T-helper 2 cell treated with Interferon-gamma antibody and Interleukin-4, amounts not matched to agents 5 μg/mL and 100 μg/mL, for 36 hours (primary cell): ENCODE measurements at places on chromosomes 4 and X.

GRCh38 chr4:5821665-5822358, 71.1 kb downstream of the CRMP1 start:
- DNase-seq: no peak

GRCh38 chr4:162347842-162348213, 184.0 kb upstream of the FSTL5 start:
- DNase-seq: no peak

GRCh38 chr4:138062929-138063328, 179.2 kb downstream of the SLC7A11 start:
- no peak for DNase-seq

DNA sequence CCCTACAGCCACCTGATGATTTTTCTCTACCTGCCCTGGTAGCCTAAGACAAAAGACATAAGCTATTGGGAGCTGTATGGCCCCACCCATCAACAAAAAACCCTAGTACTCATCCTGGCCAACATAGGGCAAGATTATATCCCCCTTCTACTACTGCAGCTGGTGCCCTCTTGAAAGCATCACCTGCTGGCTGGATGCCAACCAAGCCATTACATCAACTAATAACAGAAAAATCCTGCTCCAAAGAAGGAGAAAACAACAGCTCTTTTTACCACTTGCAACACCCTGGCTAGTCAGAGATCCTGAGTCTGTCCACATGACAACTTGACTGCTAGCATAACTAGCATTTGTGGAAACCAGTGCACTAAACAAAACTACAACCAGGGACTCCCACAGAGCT, 43.6 kb upstream of the UPRT start:
- no peak for DNase-seq

DNA sequence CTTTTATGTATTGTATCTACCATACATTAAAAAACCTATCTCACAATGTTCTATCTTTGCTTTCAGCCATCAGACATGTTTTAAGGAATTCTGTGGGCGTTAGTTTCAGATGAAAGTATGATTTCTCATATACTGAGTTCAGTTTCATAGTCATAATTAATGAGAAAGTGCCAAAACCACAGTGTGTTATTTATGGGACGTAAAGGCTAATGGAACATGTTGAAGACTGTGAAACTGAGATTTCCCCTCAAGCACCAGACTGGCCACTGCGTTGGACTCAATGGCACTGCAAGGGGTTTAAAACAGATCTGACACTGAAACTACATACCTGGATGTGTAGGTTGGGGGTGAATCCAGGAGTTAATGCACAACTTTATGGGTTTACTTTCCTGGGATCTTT, 32.0 kb downstream of the F8 start:
- DNase-seq: no peak

DNA sequence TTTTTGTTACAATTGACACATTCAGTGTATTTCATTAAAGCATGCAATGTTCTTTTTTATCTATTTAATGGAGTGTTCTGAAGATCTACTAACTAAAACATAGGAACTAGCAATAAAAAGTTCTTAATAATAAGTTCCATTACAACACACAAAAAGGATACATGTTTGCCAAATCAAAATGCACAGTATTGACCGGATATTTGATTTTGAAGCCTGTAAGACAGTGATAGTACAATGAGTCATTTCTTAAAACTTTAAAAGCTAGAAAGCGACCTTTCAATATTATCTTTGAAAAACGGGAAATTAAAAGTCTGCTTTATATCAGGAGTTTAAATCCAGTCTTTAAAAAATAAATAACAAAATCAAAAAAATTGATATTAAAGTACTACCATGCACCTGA, 2.4 kb upstream of the PRDM5 start:
- no peak for DNase-seq

DNA sequence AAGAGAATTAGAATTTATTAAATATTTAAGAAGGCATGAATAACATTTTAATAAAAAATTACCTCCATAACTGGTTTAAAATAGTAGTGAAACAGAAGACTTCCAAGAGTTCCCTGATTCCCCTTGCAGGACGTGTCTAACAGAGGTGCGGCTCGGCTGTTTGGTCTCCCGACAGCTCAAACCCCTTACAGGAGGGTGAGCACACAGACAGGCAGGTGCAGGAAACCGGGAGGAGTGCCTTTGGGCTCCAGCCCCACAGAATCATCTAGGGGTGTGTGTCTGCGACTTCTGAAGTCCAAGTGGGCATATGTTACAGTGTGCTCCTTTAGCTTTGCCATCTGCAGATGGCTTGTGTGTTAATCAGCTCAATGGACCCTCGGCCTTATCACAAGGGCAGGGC, 88.1 kb upstream of the CCSER1 start:
- DNase-seq: no peak

- DNase-seq: no peak
Observed at GRCh38 chr4:73663576-73663975, 43.3 kb upstream of the RASSF6 start.

GRCh38 chrX:149462849-149463248, 42.3 kb downstream of the IDS start:
- no peak for DNase-seq

DNA sequence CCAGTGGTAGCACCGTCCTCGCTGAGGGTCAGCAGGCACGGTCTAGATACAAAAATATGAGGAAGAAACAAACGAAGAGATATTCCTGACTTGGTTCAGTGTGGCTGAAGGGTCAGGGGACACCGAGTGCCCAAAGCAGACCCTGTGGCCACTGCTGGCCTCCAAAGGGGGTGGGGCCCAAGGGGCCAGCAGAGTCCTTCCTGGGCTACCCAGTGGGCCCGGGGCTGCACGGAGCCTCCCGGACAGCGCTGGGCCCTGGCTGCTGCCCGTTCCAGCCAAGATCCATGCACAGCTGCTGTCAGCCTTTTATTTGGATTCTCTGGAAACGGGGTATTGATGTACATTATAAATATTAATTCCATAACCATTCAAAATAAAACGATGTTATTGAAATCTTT, 20.4 kb downstream of the NELFA start:
- no peak for DNase-seq

- no peak for DNase-seq
Observed at GRCh38 chr4:88090898-88091297, 67.5 kb downstream of the ABCG2 start.

- DNase-seq: no peak
Observed at GRCh38 chr4:24411806-24412205, 172.5 kb downstream of the DHX15 start.

DNA sequence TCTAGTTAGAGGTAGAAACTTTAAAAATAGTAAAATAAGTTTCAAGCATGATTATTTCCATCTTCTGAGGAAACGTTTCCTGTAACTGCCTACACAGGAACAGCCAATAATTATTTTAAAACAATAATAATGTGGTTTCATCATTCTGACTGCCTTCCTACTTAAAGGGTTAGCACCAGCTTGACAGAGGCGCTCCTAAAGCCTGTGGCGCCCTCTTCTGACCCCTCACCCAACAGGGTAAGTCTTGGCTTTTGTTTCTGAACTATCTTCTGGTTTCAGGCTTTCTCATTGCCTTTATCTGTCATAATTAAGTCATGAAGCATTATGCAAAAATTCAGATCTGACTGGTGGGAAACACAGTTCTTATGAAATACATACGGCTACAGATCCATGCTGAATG, 96.7 kb downstream of the ITM2A start:
- DNase-seq: peak; percentile 62

DNA sequence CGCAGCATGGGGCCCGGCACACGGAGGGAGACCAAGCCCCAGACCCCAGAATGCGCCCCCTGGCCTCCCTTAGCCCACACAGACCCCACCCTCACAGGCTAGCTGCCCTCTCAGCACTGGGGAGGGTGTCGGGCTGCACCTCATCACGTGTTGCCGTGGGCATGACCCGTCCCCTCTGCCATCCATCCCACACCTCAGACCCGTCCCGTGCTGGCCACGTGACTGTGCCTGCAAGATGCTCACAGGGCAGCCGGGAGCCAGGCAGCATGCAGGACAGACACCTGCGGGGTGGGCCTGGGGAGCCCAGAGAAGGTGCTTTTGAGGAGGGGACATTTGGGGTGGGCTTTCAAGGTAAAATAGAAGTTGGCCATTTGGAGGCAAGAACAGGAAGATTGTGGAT, 4.8 kb downstream of the MSANTD1 start:
- no peak for DNase-seq

- DNase-seq: no peak
Observed at GRCh38 chr4:138650929-138651448, 364.6 kb upstream of the NOCT start.

- DNase-seq: peak; percentile 29
Observed at GRCh38 chr4:7192252-7193029, at the start of gene SORCS2. Gene SORCS2 (plus strand): TSS chr4:7192538.

DNA sequence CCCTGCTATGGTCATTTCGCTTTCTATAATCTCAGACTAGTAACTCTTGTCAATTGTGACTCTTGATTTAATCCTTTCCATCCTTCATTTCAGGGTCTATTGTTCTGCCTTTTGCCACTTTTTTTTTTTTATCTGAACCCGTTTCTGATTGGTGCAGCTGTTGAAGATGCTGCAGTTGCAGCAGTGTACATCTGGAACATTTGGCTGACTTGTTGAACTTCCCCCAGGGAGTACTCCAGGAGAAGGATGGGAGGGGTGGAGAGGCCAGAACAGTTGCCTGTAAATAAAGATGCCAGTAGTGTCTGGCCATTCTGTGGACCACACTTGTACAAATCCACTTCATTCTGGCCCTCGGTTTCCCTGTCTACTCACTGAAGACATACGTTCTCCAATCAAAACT, 1.0 kb upstream of the EDA start:
- DNase-seq: no peak

GRCh38 chr4:119629142-119629471, 503 bp upstream of the PDE5A start:
- no peak for DNase-seq

- DNase-seq: no peak
Observed at GRCh38 chrX:46327566-46328115, 217.6 kb downstream of the ZNF674 start.

DNA sequence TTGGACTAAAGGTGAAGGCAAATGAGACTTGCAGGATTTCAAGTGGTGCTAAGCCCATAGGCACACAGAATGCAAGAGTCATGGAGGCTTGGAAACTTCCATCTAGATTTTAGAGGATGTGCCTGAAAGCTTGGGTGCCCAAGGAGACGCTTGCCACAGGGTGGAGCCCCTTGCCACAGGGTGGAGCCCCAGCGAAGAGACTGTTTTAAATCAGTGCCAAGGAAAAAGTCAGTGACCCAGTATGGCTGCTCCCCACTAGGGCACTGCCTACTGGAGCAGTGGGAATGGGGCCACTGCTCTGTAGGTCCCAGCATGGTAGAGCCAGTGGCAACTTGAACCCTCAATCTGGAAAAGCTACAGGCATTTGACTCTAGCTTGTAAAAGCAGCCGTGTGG, 794.2 kb upstream of the LCORL start:
- DNase-seq: no peak

DNA sequence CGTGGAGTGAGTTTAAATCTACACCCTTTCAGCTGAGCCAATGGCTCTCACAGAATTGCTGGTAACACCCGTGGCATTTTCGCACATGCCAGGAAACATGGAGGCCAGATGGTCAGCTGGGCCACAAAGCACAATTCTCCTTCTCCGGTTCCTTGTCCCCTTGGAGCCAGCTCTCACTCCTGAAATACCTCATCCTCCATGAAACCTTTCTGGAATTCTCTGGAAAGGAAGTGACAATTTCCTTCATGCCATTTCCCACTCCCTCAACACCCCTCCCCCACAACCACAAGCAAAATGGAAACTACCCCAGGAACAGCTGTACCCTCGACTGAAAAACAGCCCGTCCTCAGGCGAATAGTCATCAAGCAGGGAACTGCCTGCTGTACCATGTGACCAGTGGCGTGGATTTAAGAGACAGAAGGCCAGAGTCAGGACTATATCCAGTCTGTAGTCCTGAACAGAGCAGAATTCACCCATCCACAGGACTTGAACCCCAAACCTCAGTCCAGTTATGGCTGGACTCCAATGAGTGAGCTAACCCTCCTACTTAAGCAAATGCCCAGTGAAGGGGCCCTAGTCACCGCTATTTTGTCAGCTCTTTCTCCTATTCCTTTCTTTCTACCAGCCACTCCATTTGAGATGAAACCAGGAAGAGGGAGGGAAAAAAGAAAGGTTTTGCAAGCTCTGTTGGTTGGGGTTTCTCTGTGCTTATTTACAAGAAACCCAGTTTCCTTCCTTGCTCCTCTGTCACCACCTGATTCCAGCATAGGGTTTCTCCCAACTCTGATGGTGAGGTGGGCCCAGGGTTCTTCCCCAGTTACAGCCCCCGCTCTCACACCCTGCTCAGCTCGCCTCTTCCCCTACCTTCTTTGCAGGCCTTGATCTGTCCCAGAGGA, 24.5 kb downstream of the ELF4 start:
- DNase-seq: no peak

DNA sequence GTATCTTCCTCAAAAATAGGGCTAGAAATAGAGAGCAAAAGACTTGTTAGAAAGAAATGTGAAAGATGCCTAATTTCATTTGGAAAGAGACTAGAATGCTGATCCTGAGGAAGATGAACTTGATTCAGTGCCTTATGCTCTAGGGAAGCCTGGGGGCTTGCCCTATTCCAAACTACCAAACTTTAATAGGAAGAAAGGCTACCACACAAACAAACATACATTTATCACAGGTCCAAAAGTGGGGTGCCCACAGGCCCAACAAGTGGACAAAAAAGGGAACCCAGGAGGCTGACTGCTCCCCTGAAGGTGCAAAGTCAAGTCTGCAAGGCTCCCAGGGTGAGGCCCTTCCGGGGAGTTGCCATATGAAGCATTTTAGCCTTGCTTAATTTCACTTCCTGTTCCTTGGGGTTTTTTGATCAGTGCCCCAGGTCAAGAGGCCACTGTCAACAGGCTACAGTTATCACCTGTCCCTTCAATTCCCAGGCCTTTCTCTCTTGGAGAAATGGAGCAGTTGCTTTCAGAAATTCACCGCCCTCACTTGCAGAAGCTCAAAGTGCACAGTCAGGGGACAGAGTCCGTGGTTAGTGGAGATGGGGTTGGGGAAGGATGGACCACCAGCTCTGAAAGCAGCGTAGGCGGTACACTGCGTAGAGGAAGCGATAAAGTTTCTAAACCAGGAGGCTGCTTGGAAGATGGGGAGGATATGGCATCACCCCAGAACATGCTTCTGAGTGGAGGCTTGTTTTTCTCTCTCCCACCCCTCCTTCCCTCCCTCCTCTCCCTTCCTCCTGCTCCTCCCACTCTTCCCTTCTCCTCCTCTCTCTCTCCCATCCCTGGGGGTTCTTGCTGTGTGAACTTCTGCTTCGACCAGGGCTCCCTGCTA, 36.4 kb downstream of the TMEM154 start:
- peak; percentile 6 for DNase-seq

DNA sequence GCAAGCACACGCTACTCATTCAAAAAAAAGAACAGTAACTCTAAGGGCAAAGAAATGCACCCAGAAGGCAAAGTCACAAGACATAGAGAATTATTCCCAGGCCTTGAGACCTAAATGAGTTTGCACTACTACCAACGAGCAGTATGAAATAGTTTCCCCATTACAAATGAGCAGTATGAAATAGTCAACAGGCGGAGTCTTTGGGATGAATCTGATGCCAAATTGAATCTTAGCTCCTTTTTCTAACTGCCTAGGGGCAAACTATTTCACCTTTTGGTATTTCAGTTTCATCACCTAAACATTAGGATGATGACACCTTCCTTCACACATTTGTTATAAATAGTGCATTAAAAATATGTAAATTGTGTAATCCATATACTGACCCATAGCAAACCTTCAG, 213.0 kb upstream of the FAT4 start:
- DNase-seq: no peak
